H1 (cell line): ENCODE measurements at places on chromosomes 5 and 9. TPM values are rescaled to one million over a fixed set of nuclear protein-coding genes. Genes with fewer than 3 reads are reported as not detected.

MAMDC4 gene
- total RNA-seq: 4.5 TPM in 2 replicates

GRCh38 chr9:4579001-4579400 lies 83.1 kb upstream of the PLPP6 start:
- DNase-seq: no peak

DNA sequence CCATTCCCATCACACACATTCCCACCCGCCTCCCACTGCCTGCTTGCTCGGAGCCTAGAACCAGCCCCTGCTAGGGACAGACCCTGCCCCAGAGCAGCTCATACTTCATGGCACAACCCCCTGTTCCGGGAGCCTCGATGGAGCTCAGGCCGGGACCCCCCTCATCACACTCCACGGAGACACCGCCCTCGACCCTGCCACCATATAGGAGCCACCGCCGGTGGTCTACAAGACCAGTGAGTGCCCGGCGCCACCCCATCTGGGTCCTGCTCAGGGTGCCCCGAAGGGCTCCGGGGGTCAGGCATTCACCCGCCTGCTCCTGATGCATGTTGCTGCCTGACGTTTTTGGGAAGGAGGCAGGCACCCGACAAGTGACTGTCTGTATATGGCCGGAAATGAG lies 65.5 kb upstream of the RXRA start:
- no peak for DNase-seq

ALDH1A1 gene
- total RNA-seq: 0.82 and 1.1 TPM in 2 replicates

MYMK gene
- total RNA-seq: not detected in 2 replicates

GRCh38 chr9:118401546-118401945 lies 697.3 kb downstream of the TLR4 start:
- no peak for DNase-seq

GPR21 gene
- 0.58 and 0.65 TPM in 2 replicates for total RNA-seq

PTPN3 gene
- total RNA-seq: 3.7 TPM in 2 replicates

DNA sequence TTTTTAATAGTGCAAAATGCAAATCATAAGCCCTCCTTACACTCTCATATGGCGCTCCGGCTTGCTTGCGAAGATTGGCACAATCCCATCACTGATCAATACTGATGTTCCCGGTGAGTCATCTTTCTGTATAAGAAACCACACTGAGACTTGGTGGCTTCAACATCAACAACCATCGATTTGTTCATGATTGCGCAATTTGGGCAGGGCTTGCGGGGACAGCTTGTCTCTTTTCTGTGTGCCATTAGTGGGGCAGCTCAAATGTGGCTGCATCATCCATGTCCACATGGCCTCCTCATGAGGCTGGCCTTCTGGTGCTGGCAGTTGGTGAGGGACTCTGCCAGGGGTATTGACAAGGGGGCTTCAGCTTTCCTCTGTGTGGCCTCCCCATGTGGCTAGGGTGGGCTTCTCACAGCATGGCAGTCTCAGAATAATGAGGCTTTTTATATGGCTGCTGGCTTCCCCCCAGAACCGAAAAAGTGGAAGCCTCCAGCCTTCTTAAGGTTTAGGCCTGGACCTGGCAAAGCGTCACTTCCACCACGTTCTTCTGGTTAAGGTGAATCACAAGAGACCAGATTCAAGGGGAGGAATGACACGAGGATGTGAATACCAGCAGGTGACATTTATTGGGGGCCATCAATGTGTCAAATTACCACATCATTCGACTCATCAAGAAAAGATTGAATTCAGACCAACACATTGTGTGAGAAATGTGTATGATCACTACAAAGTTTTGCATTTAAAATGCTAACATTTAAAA lies 79.5 kb upstream of the NFIL3 start:
- DNase-seq: no peak

DNA sequence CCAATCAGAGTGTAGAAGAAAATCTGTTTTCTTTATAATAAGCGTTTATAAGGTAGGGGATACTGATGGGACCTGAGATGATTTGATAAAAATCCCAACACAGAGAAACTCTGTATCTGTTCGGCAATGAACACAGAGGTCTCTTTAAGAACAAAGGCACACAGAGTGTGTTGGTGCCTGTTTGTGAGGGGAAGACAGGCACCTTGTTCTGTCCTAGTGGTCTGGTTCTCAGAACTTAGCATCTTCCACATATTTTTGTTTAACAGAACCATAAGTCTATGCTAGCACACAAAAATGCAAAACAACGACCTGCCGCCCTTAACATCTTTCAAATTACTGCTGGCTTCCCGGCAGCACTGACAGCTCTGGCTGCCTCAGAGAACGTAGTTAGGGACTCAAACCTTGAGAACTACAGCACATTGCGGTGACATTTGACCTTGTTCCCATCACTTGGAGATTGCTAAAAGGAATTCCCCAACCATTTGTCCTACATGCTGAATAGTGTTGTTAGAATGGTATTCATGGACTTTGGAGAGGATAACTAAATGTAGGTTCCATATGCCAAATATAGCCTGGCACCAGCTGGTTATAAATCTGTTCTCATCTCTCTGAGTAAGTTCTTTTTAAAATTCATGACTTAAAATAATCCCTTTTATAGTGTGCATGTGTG lies 871.7 kb upstream of the TYRP1 start:
- DNase-seq: no peak

GPR150 gene
- total RNA-seq: not detected in 2 replicates

ZNF367 gene
- 6.7 and 8.2 TPM in 2 replicates for total RNA-seq

DNA sequence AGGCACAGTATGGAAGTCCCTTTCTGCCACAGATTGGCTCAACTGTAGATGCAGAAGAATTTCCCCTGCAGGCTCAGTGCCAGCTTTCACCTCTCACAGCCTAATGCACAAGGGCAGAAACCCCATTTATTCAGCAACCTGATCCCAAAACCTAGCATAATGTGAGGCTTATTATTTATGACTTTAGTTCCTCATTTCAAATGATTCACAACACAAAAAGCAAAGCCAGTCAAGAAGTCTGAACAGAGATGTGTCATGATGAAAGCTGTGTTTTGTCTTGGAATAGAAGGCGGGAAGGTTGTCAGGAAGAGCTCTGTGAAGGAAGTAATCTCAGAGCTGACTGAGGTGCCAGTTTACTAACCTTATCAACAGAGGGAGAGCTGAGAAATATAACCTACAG lies 369.7 kb downstream of the LRRC70 start:
- no peak for DNase-seq

- no peak for DNase-seq
These were observed 416.4 kb upstream of the IRX1 start for GRCh38 chr5:3179220-3179619.

DNA sequence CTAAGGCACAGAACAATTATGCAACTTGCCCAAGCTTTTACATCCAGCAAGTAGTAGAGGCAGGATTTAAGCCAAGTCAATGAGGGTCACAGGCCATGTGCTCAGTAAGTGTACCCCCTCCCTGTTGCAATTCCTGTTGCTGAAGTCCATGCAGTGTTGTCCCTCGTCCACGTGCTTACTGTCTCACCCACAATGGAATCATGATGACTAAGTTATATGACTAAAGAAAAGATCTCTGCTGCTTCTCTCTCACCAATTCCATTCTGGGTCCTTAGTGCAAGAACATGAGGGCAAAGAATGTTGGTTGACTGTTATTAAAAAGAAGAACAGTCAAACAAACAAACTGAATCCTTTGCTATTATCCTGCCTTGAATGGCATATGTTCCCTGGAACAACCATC lies 233.6 kb upstream of the SLC24A2 start:
- no peak for DNase-seq

GRCh38 chr9:85522459-85523092 lies 219.2 kb downstream of the AGTPBP1 start:
- DNase-seq: peak; percentile 85

PCDHA10 gene
- 5.4 and 5.5 TPM in 2 replicates for total RNA-seq

DNA sequence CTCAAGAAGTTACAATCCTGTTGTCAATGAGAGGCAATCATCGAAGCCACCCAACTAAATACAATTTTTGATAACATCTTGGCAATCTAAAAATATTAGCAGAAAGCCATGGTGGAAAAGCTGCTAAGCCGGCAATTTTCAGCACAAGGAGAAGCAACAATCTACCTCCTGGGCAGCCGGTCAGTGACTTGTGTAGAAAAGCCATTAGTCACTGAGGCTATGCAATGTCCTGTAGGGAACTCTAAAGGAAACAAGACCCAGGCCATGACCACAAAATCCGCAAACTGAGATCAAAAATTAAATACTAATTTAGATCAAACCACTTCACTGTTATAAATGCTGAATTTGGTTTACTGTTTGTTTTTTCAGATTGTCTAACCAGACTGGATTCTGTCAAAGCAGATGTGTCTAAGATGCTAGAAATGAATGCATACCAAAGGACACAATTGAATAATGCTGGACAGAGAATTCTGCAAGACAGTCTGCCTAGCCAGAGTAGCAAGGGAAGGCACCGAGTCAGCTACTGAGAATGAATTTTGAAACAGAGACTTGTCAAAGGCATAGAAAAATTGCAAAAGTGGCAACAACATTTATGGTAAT lies 384.8 kb downstream of the PRELID2 start:
- DNase-seq: no peak

- DNase-seq: no peak
These were observed 42.1 kb downstream of the CMYA5 start for GRCh38 chr5:79731775-79732174.

DNA sequence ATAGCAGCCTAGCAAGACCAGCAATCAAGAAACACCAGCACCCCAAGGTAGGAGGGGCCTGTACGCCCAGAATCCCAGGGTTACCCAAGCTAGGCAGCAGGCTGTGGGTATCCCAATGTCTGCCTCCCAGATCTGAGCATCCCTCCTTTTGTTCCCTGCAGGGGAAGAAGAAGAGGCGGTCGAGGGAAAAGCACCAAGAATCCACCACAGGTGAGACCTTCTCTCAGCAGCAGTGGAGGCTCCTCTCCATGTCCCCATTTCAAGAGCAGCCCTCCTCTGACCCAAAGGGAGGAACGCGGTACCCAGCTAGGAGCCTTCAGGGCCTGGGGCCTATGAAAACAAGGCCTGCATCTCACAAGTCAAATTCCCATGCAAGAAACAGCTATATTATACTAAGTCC lies 28.9 kb downstream of the TCF7 start:
- DNase-seq: peak; percentile 38

DNA sequence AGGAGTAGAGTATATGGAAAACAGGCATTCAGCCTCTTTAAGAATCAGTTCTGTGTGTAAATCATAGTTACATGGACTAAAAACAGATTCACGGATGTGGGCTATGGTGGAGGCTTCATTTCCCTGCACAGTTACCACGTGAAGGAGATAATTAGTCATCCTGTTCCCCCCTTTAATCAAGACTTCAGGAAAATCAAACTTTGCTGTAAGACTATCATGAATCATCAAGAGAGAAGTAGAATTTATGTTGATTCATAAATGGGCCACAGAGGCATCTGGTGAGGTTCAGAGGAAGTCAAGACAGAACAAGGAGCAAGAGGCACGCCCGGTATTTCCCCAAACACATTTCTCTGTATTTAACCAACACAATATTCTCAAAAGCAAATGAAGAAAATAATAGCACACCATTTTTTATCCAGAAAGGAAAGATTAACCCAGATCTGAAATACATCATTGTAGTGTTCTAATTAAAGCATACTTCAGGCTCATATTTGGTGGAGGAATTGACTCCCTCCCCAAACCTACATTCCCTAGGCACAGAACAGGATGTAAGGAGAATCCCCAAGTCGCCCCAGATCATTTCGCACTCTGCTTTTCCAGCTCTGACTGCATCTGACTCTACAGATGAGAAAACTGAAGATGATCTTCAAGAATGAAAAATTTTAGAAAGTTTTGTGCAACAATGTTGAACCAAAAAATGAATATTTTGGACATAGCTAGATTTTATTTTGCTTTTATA lies 175.8 kb upstream of the GAS1 start:
- DNase-seq: no peak

DNA sequence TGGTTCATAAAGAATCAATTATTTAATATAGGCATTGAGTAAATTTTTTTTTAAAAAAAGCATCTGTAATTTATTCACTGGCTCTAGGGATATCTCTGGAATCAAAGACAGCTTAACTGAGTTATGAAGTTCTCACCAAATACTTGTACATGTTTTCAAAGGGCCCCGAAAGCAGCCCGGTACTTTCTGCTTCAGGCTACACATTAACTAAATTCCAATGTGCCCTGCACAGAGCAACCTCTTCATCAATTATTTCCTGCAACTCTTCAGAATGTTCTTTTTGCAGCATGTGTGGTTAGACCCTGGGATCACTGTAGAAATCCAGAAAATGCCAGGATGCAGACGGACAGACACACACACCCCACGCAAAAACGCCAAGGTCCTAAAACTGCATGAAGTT lies 209.0 kb downstream of the EFNA5 start:
- DNase-seq: no peak
